ENCODE measurements at places on chromosomes 1 and 21.

- no peak for DNase-seq
Measured at GRCh38 chr1:211336161-211336560, 9.5 kb downstream of the TRAF5 start.

GRCh38 chr1:158101455-158101854 lies 79.2 kb upstream of the CD1D start:
- DNase-seq = no peak

- DNase-seq = no peak
Measured at GRCh38 chr1:116451702-116452101, 78.7 kb downstream of the ATP1A1 start.

- DNase-seq = no peak
Measured at GRCh38 chr1:38293567-38293966, 247.0 kb upstream of the POU3F1 start.

GRCh38 chr1:167839009-167839408 lies 74.9 kb downstream of the ADCY10 start:
- DNase-seq = peak; percentile 22

DNA sequence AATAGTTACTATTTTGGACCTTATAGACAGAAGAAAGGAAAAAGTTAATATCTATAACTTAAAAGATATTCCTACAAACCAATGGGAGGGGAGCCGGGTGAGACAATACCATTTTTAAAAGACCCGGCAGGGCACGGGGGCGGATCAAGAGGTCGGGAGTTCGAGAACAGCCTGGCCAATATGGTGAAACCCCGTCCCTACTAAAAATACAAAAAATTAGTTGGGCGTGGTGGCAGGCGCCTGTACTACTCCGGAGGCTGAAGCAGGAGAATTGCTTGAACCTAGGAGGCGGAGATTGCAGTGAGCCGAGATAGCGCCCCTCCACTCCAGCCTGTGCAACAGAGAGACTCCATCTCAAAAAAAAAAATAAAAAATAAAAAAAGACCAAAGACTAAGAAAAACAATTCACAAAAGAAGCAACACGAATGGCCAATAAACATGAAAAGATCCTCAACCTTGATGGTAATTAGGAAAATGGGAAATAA lies 1.2 kb upstream of the PSMB2 start:
- DNase-seq = no peak

DNA sequence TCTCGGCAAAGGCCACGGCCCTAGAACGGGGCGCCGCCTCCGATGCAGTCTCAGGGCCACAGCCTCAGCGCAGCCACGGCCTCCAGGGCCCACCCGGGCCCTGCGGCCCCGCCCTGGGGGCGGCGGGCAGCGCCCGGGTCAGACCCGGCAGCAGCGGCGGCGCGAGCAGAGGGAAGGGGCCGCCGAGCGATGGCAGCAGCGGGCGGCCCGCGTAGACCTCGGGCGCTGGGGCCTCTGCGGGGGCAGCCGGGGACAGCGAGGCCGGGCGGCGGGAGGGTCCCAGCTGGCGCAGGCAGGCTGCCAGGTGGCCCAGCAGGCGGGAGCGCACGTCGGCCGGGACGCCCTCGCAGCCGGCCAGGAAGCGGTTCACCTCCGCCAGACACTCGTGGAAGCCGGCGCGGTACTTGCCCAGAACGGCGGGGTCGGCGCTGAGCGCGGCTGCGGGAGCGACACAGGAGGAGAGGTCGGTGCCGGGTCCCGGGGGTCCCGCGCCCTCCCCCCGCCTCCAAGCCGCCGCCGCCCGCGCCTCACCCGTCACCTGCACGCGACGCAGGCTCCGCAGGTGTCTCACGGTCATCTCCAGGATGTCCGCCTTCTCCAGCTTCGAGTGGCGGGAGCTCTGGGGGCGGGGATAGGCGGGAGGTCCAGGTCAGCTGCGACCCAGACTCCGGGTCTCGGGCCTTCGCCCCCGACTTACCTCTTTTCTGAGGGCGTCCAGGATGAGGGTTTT lies 737 bp downstream of the HES4 start:
- DNase-seq = peak; percentile 65

DNA sequence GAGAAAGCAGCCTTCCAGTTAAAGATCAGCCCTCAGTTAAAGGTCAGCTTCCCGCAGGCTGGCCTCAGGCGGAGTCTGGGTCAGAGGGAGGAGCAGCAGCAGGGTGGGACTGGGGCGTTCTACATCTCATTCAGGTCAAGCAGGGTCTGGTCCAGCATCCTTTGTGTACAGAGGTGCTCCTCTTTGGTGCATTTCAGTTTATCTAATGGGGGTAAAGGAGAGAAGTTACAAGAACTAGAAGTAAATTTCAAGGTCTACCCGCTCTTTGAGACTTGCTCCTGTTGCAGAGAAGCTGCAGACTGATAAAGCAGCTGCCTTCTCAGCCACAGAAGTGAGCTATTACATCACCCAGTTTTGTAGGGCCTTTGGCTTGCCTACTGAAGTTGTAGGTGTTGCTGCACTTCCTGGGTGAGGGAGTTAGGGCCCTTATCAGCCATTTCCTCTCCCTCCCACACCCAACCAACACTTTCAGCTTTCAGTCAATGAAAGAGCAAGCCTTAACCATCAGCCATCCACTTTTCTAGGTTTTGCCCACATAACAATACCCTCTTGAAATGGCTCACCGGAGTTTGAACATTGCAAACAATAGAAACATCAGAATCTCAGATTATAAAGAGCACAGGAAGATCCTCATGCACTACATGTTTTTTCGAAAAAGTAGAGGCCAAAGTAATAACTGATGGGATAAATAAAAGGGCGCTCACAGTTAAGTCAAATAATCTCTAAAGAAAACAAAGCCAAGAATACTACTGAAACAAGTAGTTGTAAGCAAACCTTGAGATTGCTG lies 2.8 kb upstream of the NUP210L start:
- no peak for DNase-seq

GRCh38 chr1:56060906-56061305 lies 518.5 kb downstream of the PLPP3 start:
- DNase-seq = no peak

GRCh38 chr1:220877377-220878095 lies 1.7 kb upstream of the HLX start:
- no peak for DNase-seq

DNA sequence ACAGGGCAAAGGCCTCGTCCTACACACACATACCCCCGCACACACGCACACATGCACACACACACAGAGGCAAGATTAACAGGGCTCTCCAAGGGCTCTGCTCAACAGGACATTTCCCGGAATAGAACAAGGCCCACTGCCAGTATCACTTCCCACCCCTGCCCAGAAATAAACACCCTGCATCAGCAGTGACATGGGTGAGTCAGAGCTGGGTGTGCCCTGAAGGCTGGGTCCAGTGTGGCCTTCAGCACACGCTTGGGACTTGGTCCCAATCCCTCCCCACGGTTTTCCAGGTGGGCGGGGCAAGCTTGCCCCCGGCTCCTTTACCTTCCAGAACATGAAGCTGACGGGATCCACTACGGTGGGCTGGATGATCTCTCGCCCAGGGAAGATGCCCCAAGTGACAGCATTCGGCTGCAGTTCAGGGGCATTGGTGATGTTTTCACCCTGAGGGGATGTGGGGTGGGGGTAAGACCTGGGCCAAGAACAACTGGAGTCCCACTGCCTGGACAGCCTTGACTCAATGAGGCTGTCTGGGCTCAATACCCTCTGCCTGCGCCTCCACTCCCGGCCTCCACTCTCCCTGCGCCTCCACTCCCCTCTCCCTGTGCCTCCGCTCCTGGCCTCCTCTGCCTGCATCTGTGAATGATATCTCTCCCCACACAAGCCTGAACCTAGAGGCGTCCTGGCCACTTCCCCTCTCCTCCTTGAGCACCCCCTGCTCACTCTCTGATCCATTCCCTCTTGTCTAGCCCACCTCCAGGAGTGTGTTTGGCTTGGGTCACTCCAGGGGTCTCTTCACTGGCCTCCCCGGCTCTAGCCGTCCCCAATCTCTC lies 14.7 kb downstream of the MTHFR start:
- DNase-seq = peak; percentile 91

GRCh38 chr1:2018217-2019171 lies 651 bp upstream of the GABRD start:
- DNase-seq = no peak

- DNase-seq = no peak
Measured at GRCh38 chr1:90841473-90841872, 124.4 kb upstream of the BARHL2 start.

DNA sequence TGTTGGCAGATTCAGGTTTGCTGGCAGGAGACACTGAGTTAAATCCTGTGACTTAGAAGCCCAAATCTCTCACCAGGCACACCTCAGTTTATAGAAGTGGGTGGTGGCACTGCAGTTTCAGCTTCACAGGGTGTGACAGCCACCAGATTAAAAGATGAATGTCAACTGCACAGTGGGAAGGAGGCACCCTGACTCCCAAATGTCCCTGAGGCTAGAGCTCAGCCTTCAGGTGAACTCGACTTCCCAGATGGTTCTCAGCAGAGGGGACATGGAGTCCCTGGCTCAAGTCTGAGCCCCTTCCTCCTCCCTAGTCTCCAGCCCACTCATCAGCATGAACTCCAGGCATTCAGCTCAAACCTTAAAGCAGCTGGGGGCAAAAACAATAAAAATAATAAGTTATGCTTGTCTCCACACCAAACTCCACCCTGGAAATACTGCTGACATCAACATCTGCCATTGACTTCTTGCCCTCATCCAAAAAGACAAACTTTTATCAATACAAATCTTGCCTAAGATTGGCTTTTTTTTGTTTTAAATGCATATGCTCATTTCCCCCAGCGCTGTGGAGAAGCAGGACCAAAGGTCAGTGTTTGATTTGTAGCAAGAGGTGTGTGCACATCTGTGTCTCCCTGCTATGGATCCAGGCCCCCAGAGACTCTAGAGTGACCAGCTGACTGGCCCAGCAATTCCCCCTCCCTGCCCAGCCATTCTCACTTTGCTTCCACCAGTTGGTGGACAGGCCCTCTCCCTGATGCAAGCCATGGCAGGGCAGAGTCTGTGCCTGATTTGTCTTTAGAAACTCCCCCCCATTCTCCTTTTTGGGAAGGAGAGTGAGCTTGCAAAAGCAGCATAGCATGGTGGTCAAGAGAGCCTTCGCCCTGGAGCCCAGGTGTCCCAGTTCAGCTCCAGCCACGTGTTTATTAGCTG lies 18.5 kb upstream of the S100A7 start:
- no peak for DNase-seq

DNA sequence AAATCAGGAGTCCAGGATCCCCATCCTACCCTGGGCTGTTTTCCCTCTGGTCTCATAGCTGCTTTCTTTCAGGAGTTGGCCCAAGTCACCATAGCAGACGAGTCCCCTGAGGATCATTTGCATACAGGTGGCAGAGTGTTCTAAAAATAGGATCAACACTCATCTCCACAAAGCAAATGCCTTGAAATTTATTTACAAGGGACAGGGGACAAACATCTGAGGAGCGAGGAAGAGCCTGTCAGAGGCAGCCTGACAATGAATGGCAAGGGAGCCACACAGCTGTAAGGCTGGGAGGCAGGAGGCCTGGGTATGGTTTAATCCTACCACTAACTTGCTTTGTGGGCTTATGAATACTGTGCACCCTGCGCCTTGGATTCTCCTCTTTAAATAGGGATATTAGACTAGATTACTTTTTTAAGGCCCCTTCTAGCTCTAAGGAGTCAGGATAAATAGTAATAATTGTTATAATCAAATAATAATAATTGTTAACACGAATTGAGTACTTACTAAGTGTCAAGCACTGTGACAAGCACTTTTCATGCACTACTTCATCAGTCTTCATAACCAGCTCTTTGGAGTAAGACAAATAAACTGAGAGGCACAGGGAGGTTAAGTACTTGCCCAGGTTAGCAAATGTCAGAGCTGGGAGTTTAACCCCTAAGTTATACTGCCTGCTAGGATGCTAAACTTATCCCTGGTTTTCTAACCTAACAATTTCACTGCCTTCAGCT lies 34.5 kb downstream of the RAB3B start:
- DNase-seq = no peak

DNA sequence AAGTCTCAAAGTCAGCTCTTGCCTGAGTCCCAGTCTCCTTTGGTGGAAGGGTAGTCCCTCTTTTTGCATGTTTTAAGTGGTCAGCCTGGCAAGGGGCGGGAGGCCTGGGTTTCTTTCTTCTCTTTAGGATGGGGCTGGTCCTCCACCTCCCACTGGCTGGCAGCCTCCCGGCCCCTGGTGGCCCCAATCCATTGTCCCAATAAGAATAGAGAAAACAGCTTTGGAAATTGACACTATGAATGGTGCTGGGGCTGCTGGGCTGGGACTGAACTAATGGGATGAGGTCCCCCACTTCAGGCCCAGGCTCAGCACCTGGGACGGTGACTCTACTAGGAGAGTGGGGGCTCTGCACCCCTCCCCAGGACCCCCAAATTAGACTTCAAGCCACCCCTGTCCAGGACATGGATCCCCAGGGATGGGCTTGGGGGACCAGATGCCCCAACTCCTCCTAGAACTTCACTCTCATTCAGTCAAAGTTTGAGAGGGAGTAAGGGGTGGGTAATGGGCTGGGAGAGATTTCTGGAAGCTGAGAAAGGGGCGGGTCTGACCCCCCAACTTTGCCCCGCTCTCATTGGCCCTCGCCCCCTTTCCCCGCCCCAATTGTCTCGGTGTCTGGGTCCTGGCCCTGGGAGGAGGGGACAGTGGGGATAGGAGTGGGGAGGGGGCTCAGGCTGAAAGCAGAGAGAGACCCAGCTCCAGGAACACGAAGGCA lies 18.2 kb downstream of the SLC27A3 start:
- DNase-seq = no peak

GRCh38 chr1:91799863-91800262 lies 86.1 kb downstream of the TGFBR3 start:
- no peak for DNase-seq

DNA sequence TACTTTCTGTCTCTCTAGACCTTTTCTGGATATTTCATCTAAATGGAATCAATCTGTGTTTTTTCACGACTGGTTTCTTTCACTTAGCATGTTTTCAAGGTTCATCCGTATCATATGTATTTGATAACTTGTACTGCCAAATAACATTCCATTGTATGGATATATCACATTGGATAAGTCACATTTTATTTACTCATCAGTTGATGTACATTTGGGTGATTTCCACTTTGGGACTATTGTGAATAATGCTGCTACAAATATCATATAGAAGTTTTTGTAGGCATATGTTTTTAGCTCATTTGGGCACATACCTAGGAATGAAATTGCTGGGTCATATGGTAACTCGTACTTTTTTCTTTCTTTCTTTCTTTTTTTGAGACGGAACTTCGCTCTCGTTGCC lies 6.7 kb downstream of the HMGN2 start:
- no peak for DNase-seq

DNA sequence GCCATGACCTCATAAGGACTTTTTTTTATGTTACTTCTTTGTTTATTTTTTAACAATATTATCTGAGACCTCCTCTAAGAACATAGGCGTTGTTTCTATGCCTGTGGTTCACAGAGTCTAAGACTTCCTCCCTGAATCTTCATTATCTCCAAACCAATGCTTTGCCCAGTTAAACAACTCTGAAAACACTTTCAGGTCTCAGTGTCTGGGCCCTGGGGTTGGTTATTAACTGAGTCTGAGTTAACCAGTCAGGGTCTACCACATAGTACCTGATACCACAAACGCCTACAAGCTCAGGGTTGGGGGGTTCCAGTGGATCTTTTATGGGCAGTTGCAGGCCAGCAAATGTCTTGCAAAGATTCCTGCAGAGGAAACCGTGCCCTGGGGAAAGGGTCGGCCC lies 138.2 kb downstream of the AJAP1 start:
- DNase-seq = no peak

Measured in PC-3 (cell line).